ENCODE measurements at places on chromosomes 7 and 10.

GRCh38 chr7:123979876-123980275 is 53.0 kb downstream of the TMEM229A start:
- peak; percentile 17 for DNase-seq

- peak; percentile 10 for DNase-seq
Observed at GRCh38 chr7:23022258-23022769, 8.4 kb upstream of the HYCC1 start.

DNA sequence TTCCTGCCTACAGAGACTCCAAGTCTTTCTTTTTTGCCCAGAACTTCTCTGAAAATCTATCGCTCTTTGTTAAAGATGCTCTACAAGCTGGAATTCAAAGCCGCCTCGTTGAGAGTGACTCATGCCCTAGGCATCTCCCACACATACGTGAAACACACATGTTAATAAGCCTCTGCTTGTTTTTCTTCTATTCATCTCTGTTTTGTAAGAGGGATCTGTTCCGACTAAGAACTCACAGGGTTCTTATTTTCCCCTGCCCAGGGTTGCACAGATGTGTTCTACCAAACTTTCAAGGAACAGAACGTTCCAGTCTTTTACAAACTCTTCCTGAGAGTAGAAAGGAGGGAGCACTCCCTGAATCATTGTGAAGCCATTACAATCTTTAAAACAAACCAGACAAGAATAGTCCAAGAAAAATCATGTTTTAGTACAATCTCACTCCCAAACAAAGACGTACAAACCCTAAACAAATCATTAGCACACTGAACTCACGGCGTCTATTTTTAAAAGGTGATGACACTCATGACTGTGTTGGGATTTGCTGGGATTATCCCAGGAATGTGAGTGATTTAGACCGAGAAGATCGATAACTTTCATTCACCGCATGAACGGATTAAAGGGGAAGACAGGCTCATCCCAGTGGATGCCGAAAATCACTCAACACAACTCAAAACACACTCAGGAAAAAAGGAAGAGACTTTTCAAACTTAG is 55.3 kb upstream of the INPP5A start:
- DNase-seq, result peak; percentile 33

DNA sequence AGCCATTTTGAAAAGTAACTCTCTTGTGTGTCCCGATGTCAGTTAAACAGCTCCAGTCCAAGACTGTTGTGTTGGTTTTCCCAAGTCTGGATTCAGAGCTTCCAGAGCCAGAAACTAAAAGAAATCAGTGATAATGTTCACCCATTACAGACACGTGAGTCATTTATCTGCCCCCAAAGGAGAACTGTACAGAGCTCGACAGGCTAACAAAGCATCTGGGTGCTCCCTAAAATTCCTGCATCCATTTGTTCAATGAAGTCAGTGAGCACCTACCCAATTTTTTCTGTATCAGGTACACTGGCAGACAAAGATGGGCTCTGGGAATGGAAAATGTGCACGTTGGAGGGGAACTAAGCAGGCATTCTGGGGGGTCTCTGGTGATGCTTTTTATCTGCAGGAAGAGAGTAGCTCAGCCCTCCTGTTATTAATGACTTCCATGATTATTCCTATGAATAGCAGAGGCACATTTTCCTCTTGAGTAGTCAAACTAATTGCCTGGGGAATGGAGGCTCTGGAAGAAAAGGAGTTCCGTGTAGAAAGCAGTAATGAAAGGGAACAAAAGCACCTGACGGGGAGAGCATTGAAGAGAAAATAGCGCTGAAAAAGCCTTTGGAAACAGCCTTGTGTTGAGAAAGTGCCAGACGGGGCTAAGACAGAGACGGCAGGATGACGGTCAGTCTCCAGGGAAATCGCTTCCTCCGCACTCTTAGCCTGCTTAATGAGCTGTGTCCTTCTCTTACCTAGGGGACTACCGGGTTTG is 75.3 kb downstream of the GAD2 start:
- no peak for DNase-seq

DNA sequence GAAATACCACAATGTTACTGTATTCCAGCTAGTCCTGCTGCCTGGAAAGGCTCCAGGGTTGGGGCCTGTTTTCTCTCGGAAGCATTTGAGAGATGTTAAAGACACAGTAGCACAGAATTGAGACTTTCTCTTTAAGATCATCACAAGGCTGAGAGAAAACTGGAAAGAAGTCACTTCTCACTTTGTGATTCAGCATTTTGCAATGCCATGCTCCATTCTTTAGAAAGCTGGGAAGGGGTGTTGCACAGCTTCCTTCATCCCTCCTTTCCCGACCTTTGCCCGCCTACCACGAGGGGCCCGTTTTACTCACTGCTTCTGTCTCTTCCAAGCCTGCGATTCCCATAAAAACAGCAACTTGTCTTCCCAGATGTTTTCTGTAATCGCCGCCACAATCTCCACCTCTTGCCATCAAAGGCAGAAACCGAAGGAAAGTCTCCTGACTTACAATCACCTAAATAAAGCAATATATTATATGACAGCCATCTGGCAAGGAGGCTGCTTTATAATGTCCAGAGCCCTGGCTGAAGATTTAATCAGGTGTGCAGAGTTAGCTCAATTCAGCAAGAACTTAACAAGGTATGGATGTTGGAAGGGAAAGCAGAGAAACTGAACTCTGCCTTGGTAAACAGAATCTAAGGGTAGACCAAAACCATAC is 18.9 kb downstream of the NOD1 start:
- DNase-seq, result peak; percentile 13
